Non-pigmented ciliary epithelial cell (primary cell): ENCODE measurements at places on chromosomes 7 and 10.

DNA sequence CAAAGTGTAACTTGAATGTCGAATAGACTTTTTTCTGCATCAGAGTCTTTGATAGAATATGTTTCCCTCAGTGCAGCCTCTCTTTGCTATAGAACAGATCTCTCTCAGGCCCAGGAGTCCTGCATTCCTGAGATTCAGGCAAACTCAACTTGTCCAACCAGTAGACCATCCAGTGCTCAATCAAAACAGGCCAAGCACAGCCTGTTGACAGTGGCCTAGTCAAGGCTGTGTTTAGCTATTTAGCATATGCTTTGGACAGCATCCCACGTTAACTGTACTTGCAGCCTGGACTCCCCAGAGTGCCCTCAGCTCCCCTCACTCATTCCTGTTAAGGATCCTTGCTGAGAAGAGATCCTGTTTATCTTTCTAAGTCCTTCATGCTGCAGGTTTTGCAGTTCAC is 16.3 kb downstream of the OR6V1 start:
- no peak for DNase-seq

- peak; percentile 43 for DNase-seq
Measured at GRCh38 chr7:91835826-91836368, 44.6 kb downstream of the MTERF1 start.

- DNase-seq = peak; percentile 30
Measured at GRCh38 chr10:15197276-15197675, 28.8 kb upstream of the NMT2 start.

DNA sequence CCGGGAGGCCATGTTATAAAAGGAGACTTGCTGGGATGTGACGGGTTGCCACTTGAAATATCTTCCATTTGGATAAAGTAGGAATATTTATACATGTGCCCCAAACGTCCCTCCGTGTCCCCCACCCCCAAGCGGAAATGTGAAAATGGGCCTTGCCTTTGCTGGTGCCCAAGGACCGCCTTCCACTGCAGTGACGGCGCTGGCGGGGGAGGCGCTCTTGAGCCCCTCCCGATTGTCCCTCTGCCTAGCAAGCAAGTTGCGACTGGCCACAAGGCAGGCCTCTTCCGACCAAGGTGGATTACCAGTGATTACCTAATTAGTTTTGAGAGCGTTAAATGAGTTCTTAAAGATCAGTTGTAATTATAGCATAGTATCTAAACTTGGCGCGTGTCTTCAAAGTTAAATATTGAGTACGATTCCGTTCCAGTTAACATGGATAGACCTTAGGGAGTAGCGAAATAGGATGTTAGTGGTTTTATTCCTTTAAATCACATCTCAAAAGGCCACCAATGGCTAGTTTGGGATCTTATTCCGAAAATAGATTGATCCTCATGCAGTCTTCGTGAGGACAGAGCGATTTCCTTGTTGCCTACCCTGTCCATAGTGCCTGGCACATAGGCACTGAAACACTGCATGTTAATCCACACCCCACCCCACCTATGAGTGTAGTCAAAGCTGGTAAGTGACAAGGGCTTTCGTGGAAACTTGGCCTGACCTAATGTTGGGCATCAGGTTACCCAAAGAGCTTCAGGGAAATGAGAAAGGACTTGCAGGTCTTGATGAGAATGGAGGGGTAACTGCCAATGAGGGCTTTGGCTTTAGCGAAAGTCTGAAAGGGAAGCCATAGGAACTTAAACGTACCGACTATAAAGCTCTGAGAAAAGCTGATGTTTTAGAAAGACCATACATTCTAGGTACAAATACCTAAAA is 1.1 kb downstream of the PPIA start:
- peak; percentile 48 for DNase-seq

DNA sequence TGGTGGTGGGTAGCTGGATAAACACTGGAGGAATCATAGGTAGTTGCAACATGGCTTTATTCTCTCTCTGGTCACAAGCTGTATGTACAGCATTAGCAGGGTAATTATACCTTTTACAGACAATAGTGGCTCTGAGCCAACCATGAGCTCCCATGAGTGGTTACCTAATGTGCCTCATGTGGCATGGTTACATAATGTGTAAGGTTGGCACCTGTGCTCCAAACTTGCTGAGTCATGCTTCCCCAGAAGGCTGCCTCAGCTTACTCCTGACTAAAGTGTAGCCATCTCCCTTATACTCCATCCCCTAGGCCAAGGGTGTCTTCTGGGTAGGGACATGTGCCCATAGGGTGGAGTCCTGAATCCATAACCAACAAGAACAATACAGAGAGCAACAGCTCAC is 345.3 kb upstream of the SEMA3C start:
- DNase-seq = no peak

DNA sequence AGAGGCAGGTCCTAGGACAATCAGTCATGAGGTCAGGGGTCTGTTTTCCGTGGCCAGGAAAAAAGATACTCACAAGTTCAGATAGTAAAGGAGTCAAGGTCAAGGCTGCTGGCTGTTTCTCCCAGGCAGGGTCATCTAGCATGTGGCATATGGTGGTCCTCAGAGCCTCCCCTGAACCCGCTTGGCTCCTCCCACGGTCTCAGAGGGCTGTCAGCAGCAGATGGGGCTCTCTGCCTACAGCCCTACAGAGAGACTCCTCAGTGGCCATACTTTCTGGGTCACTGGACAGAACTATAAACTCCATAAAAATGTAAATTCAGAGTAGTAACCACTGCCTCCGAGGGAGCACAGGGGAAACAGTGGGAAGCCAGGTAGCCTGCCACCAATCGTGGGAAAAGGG is 11.3 kb upstream of the DRGX start:
- DNase-seq = no peak

DNA sequence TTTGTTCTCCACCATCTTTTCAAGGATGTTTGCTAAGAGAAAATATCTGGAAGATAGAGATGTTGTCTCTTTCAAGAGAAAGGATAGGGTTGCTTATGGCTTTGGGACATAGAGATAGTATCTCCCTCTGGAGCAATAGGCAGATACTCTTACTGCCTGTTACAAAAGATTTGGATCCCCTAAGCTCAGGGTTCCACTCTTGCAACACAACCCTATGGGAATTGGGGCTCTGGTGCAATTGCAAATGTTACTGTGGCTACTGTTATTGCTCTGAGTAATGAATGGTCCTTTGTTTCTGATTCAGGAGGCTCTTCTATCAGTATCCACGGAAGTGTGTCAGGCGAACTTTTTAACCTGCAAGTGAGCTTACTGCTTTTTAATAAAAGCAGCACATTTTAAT is 88.8 kb downstream of the GPR85 start:
- no peak for DNase-seq

GRCh38 chr7:22116451-22117030 is 170.8 kb upstream of the CDCA7L start:
- no peak for DNase-seq

DNA sequence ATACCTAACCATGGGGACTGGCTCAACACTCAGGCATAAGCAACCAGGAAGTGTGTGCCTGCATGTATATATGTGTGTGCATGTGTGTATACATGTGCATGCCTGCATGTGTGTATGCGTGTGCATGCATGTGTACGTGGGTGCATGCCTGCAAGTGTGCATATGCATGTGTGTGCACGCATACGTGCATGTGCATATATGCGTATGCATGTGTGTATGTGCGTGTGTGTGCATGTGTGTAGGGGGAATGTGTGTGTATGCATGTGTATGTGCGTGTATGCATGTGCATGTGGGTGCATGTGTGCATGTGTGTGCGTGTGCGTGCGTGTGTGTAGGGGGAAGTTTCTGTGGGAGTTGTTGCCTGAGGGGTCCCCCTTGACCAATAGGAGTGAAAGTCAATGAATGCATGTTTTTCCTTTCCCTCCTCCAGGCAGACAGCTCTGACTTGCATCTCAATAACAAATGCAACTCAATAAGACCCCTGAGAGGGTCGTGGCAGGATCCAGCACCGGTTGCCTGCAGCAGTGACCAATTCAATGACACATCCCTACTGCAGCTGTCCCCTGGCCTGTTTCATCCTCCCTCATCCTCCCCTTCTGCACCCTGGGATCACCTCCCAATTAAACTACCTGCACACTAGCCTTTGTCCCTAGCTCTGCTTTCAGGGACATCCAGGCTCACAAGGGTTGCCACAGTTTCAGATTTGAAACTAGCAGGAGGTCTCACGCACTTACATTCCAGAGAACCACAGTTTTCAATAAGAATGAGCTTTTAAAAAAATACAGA is 27.0 kb upstream of the FZD8 start:
- no peak for DNase-seq

DNA sequence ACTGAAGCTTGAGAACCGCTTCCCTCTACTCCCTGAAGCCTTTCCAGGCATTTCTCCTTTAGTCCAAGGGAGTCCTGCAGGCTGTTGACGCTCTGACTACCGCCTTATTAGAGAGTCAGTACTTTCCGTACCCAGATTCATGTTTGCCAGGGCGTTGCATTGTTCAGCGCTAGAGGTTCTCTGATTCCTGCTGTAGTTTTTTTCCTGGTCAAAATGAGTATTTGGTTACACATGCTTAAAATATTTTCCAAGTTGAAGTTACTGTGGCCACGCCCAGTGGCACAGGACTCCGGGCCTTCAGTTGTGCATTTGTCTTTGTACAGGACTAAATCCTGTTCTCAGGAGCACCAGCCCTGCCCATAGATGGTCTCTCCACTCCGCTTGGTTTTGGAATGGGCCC is 7.9 kb downstream of the MTURN start:
- DNase-seq = no peak

DNA sequence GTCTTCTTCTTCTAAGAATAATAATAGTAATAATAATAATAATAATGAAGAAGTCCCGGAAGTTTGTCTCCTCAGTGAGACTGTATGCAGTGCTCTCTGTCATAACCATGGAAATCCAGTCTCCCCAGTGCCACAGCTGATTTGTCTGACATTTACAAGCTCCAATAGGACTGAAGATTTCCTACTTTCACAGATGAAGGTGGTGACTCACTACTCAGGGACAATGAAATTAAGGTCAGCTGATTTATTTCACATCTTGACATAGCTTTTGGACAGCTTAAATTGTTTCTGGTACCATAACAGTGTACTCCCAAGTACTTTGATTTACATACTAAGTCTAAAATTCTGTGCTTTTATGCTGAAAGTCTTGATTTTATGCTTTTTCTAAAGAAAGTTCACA is 6.9 kb downstream of the CELF2 start:
- DNase-seq = no peak

GRCh38 chr7:66202441-66202840 is 2.7 kb upstream of the TPST1 start:
- no peak for DNase-seq

GRCh38 chr7:123199883-123200282 is at the start of gene SLC13A1:
Gene SLC13A1, minus strand, starts transcription at chr7:123199969. Its CDS starts 23 bp downstream, at chr7:123199946.
- DNase-seq = no peak

- DNase-seq = no peak
Measured at GRCh38 chr7:15954671-15955354, 268.3 kb upstream of the MEOX2 start.

DNA sequence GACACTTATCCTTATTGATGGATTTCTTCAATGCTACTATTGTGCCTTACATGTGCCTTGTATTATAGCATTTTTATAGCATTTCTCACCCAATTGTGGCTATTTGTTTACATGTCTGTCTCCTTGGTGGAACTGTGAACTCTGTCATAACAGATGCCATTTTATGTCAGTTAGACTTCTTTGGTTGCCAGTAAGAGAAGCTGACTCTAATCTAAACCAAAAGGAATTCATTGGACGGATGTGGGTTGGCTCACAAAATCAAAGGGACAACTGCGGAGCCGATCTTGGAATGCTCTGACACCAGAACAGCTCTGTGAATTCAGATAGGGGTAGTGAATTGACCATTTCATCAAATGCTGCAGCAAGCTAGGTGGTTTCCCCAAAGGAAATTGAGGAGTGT is 15.0 kb downstream of the GARIN1A start:
- DNase-seq = no peak

- DNase-seq = no peak
Measured at GRCh38 chr7:136189506-136189998, 212.4 kb upstream of the MTPN start.

DNA sequence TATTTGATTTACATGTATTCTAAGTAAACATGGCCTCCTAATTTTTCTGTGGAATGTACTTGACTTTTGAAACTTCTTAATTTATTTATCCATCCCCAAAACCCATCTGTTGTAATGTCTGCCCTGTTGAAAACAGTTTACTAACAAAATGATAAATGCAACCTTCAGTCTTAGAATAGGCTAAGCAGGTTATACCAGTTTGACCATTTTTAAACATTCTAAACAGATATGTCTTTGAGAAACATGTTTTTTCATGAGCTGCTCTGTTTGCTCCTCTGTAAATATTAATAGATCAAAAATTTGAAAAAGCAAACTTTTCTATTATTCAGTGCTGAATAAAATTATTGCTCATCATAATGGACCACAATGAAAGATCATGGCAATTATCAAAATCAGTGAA is 33.4 kb upstream of the NRBF2 start:
- DNase-seq = no peak

GRCh38 chr10:44956226-44956625 is 3.4 kb upstream of the RASSF4 start:
- no peak for DNase-seq

GRCh38 chr7:145848691-145849090 is 267.9 kb upstream of the CNTNAP2 start:
- no peak for DNase-seq

DNA sequence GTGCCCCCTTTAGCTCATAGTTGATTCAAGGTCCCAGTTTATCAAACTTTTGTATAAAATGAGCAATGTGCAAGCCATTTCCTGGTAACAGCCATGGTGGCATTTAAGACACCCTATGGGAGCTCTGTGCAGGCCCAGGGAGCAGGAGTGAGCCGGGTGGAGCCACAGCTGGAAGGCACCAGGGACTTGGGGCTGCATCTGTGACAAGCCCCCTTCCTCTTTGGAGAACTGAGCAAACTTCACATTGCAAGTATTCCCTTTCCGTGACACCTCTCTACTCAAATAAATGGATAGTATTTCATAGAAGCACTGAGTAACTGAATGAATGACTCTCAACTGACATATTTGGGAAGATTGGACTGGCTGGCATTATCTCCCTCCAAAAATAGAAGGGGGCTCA is 558.7 kb upstream of the FOXK1 start:
- DNase-seq = no peak

DNA sequence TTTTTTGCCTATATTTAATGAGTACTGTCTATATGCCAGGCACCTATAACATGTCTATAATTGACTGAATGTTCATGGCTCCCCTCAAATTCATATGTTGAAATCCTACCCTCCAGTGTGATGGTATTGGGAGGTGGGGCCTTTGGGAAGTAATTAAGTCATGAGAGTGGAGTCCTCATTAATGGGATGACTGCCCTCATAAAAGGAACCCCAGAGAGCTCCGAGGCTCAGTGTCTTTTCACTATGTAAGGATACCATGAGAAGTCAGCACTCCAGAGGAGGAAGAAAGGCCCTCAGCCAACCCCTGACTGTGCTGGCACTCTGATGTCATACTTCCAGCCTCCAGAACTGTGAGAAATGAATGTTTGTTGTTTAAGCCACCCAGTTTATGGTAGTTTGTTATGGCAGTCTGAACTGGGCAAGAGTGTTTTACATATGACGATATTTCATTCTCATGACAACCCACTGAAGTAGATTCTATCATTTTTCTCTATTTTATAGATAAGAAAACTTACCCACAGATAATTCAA is 61.1 kb upstream of the PCGF5 start:
- DNase-seq = no peak

- DNase-seq = no peak
Measured at GRCh38 chr10:97207756-97208346, 22.1 kb upstream of the SLIT1 start.

- DNase-seq = no peak
Measured at GRCh38 chr10:31395695-31396094, 76.7 kb downstream of the ZEB1 start.

GRCh38 chr10:69172241-69172982 is 7.6 kb upstream of the SUPV3L1 start:
- no peak for DNase-seq

GRCh38 chr10:114009281-114009996 is 34.2 kb upstream of the ADRB1 start:
- DNase-seq = no peak
